Cardiac fibroblast (primary cell): ENCODE measurements at places on chromosomes 2 and 18.
A peak's percentile ranks its signal among the peaks of the same experiment; 100 is the strongest.

- DNase-seq: no peak
These were observed 113.2 kb downstream of the ARHGEF4 start for GRCh38 chr2:130949954-130950353.

DNA sequence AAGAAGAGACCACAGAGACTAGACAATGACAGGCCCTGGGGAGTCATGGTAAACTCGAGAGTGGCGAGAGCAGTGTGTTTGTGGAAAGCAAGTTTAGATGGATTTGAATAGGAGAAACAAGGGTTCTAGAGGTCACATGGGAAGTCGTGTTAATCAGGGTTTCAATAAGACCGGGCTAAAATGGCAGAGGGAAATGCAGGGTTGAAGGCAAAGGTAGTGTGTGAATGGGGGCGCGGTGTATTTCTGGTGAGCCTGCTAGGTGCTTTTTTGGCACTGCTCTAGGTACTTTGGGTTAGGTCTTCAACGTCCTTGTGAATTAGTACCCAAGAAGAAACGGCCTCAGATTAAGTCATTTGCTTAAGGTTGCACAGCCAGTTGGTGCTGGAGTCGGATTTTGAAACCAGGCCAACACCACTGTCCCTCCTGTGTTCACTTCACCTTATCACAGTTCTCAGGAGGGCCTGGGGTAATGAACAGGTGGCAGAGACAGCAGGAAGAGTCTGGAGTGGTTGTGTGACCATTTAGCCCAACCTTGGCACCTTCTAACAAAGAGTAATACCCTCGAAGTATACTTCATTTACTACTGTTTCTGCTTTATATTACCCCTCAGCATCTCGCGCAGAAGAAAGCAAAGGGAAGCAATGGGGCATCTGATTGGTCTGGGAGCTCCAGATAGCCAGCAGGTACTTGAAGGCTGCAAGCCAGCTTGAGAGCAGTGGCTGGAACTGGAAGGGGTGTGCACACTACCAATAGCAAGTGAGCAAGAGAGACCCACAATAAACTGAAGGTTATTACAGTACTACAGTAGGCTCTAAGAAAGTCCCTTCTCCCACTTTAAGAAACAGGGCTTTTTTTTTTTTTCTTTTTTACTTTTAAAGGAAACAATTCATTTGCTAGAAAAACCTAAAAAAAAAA, 33.4 kb upstream of the GAREM2 start:
- DNase-seq: no peak

GRCh38 chr2:26335231-26335630, 10.7 kb upstream of the SELENOI start:
- DNase-seq: no peak

DNA sequence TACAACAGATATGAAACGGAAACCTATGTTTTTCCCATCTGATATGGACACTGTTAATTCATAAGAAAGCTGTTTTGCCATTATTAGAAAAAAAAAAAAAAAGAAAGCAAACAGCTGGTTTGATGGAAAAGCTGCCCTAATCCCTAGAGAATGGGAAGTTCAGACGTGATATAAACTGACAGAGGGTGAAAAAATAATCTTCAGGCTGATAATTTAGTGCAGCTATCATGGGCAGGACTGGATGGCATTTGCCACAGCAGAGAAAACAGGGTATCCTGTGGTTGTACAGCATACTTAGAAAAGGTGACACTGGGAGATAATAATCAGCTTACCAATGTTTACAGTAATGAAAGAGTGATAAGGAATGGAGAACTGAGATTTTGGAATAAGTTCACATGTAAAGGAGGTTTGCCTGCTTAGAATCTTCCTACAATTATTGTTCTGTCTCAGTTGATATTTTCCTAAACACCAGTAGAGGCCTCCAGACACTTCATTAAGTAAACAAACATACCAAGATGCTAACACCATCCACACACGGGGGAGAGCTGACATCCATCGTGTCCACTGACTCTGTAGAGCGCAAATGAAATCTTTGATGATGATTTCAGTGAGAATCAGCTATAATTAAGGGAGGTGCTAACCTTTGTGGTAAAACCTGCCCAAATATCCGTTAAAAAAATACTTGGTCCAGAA, 211.6 kb upstream of the MMADHC start:
- DNase-seq: peak; percentile 77

GRCh38 chr2:180655842-180656454, 324.5 kb upstream of the UBE2E3 start:
- no peak for DNase-seq

DNA sequence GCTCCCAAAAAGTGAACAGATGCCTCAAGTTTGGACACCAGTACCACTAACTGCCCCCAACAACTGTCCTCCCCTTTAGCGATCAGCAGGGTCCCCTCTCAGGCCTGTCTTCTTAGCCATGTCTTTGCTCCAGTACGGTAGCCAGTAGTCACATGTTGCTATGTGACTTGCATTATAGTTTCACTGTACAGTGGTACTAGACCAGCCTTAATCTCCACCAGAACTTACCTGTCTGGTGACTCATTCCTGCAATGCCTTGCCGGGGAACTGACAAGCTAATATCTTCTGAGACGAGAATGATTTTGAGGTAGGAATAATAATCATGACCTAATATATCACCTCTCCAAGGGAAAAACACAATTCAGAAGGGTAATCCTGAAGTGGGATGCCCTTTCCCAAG, 23.7 kb downstream of the ACMSD start:
- DNase-seq: no peak

DNA sequence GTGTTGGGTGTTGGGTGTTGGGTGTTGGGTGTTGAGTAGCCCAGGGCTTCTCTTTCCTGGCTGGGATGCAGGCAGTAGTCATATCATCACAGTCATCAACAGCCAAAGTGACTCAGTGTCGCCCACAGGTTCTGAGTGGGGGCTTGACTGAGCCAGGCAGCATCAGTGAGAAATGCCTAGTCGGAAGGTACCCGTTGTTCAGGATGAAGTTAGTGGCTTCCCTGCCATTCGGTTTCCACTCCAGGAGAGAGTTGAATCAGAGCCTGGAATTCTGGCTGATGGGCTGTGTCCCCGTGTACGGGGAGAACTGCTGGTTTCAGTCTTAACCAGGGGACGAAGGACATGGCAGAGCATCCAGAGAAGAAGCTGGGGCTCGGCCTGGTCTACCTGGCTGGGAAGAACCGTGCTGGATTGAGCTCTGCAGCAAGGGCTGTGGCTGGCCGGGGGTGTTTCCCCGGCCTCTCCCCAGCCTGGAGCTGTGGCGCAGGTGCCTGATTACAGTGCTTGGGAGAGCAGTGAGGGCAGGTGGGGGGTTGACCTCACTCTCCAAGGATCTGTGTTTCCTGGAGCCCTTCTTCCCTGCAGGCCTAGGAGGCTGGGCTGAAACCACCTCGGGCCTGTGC, 49.4 kb downstream of the AGAP1 start:
- DNase-seq: peak; percentile 20

DNA sequence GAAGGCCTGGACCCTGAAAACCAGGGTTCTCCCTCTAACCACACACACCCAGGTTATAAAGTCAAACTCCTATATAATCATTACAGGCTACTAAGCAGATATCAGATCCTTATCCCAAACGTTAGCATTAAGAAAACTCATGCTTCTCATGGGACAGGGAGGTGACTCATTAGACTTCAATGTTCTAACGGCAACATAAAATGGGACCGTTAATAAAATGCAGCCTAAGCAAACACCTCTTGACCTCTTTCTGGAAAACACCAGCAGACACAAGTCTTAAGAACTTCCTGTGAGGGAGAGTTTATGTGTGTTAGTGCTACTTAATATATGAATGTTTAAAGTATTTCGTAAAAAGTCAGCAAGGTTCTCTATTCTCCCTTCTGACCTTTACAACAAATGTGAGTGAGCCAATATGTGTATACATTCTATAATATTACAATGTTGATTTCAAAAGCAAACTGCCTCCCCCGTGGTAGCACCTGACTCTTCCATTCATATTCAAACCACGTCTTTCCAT, 31.7 kb downstream of the LPIN2 start:
- peak; percentile 94 for DNase-seq

- no peak for DNase-seq
These were observed 17.0 kb upstream of the ARHGEF4 start for GRCh38 chr2:130819608-130820278.
